ENCODE measurements at places on chromosomes 5 and 9.

DNA sequence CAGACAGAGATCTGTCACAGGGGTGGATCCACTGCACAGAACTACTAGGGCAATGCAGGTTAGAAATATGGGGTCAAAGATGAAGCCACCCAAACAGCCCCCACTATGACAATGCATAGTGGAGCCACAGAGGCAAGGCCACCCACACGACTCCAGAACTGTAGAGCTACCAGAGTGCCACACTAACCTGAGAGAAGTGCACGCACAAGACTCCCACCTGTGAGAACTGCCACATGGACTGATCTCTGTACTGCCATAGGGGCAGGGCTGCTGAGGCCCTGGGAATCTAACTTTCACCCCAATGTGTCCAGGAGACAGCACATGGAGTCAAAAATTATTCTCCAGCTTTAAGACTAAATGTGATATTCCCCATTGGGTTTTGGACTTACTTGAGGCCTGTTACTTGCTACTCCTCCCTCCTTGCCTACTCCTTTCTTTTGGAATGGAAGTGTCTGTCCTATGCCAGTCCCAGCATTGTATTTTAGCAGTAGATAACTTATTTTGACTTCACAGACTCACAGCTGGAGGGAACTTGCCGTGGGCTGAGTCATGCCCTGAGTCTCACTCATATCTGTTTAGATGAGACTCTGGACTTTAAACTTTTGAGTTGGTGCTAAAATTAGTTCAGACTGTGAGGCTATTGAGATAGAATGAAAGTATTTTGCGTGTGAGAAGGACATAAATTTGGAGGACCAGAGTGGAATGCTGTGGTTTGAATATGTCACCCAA is 853.3 kb downstream of the MAT2B start:
- no peak for DNase-seq

DNA sequence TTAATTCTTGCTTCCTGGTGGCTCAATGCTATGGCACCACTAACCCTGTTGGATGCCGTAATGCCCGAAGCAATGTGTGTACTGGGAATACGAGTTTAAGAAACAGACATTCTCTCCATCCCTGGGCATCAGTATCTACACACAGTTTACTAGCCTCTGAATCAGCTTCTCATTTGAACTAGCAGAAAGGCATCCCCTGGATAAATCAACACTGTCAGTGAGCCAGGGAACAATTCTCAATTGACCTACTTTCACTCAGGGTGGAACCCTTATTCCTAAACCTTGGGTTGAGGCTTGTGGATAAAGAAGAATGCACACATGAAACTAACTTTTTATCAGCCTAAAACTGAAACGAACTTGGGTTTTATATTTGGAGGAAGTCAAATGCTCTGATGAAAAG is 331.0 kb downstream of the GADD45G start:
- DNase-seq, result no peak

- no peak for DNase-seq
Observed at GRCh38 chr9:130866474-130866965, 30.1 kb downstream of the QRFP start.

- no peak for DNase-seq
Observed at GRCh38 chr5:71651579-71651978, 64.4 kb downstream of the MCCC2 start.

- no peak for DNase-seq
Observed at GRCh38 chr9:20722221-20722620, 38.2 kb downstream of the FOCAD start.

DNA sequence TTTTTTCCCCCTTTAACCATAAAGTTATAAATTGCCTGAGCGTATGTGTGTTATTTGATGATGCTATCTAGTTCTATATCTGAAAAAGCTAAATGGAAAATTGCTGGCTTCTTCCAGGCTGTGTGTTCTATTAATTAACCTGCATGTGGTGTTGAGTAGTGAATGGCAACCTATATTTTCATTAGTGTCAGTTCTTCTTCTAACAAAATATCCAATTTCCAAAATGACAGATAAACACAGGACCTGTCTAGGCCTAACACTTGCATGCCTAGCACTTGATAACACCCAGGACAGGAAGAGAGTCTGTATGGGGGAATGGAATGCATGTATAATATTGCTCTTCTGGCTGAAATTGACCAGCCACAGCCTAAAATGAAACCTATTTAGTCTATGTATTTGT is 91.7 kb downstream of the CD180 start:
- no peak for DNase-seq

- no peak for DNase-seq
Observed at GRCh38 chr9:134204991-134205578, 40.7 kb upstream of the RNU6ATAC start.

DNA sequence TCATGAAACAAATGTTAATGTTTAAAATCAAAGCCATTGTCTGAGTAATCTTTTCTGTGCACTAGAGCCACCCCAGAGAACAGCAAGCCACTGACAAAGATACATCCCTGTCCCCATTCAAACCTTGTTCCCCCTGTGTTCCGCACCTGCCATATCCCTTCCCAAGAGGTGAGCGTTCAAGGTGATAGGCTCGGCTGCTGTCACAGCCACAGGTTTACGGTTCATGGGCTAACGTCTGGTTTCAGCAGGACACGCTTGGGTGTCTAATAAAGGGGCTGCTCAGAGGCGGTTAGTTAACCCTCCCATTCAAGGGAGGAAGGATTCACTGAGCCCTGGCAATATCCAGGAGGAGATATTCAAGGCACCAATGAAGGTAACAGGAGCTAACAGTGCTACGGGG is 24.5 kb upstream of the LAMC3 start:
- DNase-seq, result no peak

DNA sequence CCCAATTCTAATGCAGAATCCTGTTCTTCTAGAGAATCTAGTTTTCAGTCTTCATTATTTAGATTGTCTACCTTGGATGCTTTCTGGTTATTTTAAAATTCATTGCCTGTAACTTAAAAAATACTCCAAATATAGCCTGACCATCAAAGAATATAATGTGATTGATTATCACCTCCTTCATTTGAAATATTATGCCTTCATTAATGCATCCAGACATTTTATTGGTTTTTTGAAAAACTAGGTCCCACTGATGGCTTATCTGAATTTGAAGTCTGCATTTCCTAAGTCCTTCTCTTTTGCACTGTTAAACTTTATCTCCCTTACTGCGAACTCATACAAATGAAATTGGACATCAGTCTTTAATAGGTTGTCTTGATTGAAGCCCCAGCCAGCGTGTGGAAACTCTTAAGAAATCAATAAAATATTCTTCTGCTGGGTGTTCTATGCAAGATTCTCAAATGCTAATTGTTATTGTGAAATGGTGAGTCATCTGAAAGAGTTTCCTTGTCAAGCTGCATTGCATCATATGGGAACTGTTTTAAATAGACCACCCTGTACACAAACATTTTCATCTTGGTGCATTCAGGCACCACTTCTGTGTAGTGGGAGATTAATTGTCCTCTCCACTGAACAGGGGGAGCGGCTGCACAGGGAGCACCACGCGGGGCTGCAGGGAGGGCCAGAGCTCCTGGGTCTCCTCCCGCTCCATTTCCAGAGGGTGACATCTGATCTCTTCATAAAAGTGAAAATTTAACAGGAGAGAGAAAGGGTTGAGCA is 92.3 kb upstream of the FANCC start:
- DNase-seq, result no peak

DNA sequence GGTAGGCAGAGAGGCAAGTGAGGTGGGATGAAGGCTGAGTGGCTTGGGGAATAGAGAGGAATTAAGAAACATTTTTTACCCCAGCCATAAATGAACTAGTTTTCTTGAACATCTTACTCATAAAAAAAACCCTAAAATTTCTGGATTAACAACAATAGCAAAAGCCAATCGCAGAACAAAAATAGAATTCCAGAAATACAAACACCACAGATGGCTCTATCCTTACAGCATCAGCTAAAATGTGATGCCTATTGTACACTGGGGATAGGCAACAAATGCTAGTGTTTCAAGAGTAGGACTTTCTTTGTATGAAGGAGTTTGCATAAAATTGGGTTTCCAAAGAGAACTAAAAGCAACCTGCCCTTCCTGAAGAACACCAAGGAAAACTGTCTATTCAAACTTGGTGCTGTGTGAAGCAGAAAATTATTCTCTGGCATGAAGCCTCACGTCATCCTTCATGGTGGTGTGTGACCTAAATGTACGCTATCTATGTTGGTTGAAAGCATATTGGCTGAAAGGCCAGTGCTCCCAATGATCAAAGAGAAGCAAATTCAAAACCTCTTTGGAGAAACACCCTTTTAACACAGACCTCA is 82.9 kb downstream of the JAKMIP2 start:
- no peak for DNase-seq

DNA sequence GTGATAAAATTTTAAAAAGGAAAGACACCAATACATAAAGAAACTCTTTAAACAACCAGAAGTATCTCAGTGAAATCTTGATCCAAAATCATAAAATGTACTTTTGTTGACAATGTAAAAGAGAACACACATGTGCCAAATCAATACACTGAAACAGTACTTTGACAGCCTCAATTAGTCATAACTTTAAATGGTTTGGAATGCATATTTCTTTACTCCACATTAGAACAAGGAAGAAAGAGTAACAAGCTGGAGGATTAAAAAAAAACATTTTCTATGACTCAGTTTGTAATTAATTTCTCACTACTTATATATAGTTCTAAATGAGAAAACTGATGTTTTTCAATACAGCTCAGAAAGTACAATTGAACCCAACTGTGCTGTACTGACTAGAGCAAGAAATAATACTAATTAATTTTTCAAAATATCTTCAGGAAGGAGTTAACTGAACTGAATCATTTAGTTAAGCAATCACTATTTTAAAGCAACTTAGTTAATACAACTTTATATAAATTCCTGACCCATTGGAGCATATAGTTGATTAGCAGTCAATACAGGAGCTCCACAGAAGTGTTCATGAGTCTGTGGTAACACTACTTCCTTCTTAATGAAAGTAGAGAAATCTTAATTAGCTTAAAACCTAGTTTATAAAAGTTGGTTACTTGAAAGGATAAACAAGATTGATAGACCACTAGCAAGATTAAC is 101.0 kb downstream of the NR3C1 start:
- DNase-seq, result no peak

- no peak for DNase-seq
Observed at GRCh38 chr5:36657563-36657995, 51.2 kb downstream of the SLC1A3 start.

DNA sequence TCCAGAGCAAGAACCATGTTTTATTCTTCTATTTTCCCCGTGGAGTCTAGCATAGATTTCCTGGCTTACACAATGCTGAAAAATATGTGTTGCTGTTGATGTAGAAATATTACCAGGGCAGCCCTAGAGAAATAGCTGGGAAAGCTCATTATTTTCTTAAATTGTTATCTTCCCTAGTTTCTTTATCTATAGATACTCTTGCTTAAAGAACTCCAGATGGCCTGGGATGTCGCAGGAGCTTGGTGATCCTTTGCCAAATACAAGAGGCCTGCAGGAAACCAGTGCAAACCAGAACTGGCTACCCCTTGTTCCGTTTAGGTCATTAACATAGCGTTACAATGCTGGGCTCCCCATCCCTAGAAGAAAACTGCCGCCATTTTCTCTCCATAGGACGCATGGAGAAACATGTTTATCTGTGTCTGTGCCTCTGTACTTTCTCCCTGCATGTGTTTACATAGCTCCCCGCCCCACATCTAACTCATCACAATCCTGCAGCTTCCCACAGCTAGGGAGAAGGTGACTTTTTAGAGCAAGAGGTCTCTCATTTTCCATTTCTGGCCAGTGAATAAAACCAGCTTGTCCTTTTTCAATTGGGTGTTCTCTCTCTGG is 6.4 kb downstream of the PRLR start:
- no peak for DNase-seq

DNA sequence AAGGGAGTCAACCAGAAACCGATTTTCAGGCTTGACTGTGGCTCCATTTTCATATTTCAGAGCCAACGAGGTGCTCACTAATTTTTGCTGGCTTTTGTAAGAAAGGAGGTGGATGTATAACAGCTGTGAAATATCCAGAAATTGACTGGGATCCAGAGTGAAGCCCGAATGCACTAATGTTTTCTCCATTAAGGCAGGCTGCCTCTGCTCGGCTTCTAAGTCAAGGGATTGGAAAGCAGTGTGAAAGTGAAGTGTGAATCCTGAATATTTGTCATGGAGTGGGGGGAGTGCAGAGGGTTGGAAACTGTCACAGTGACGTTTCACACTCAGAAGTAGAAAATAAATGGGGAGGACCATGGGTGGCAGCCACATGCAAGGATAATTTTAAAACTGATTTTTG is 237.4 kb downstream of the GOLPH3 start:
- DNase-seq, result no peak

DNA sequence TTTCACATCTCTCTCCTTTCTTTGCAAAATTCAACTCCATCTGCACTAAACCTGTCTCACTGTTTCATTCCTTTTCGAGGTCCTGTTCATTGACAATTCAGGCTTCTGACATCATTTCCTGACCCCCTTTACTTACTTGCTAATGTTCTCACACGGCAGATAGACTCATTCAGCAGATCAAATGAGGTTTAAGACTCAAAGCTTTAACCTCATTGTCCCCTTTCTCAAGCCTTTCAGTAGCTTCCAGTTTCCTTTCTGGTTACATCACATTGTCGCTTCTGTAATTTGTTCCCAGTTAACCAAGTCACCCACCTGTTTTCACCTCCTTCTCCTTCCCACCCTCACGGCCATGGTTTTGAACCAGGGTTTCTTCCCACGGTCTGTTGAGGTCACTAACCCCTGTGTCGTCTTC is 143.4 kb upstream of the OTULINL start:
- DNase-seq, result no peak

DNA sequence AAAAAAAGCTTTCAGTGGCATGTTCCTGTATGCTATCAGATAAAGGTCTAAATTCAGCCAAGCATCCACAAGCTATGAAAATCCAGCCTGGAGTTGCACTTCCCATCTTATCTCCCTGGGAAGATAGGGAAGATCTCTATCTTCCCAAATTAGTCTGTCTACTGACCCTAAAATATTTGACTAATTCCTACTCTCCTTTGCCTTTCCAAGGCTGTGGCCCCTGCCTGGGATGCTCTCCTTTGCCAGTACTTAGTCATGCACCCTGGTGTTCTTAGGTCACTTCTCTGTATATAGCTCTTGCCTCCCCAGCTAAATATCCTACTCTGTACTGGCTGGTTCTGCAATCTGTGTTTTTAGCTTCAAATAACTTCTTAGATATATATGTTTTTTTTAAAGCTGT is 44.0 kb upstream of the PLPP1 start:
- no peak for DNase-seq

DNA sequence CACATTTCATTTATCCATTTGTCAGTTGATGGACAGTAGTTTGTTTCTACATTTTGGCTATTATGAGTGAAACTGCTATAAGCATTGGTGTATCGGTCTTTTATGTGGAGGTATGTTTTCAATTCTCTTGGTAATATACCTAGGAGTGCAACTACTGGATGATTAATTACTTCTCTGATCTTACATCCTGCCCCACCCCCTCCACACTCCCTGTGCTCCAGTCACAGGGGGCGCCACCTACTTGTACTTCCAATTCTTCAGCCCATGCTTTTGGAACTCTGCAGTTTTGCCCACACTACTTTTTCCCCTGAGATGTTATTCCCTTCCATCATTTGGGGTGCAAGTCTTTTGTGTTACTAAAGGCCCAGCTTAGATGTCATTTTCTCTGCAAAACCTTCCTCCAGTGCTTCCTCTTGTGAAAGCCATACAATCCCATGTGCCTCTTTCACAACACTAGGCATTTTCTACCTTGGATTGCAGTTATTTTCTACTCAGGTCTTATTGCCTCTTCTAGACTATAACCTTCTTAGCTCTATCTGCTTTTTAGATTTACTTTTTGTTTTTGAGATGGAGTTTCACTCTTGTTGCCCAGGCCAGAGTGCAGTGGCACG is 42.1 kb downstream of the SEC61B start:
- DNase-seq, result no peak

GRCh38 chr5:147092044-147092443 is 142.8 kb upstream of the STK32A start:
- DNase-seq, result no peak

All from cortex of kidney (tissue), 1 donor.